ENCODE measurements at places on chromosomes 13 and 19.

DNA sequence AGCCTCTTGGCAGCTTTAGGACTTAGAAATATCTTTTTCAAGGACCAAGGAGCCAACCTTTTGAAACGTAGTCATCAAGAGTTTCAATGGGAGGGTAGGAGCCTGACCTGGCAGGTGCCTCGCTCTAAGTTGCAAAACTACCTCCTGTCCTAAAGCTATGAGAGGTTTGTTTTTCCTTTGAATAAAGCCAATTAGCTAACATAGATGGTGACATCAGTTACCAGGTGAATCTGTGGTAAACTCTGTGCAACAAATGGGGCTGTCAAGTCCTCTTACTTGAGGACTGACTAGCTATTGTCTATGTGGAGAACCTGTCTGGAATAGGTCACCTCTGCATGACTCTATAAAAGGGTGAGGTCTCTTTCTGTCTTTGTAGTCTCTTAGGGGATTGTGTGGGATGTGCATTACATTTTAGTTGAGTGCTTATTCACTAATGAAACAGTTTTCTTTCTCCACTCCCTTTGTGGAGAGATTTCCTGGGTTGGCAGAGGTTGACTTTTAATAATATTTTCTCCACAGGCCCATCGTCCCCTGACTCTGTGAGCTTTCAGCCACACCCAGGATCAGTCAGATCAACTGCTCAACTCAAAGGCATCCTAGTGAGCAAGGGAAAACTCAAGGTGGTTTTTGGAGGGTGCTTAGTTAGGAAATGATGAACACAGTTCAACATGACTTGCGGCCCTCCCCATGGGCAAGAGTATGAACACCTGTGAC is 9.9 kb downstream of the ARL11 start:
- no peak for DNase-seq

DNA sequence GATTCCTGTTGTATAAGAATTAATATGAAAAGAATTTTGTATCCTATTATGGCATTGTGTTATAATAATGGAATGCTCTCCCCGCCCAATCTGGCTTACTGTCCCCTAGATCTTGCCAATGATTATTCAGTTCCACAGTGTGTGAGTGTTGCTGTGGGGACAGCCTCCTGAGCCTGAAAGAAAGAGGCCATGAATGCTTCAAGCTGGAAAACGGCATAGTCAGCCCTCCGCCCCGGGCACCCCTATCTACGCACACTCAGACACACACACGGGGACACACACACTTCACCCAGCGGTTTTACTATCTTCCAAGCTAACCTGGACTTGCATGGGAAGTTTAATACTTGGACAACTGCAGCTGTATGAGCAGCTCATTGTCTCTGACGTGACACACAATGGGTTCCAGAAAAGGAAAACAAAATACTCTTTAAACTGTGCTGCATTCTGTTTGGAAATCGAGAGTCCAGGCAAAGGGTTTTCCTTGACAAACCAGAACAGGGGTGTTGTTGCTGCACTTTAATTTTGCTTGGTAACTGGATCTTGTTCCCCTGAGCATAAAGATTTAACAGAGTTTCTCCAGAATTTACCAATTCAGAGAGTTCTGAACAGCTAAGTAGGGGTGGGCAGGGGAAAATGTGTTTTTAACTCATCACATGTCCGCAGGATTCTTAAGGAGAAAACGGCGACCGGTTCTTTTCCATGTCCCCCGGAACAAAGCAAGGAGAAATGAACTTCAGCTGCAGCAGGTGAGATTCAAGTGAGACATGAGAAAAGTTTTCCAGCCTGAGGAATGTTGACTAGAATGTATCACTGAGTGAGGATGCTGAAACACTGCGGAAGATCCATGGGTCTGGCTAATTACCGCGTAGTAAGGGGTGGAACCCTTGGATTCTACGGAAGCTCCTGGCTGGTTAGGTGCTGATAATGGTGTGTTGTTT is 472.9 kb downstream of the FOXO1 start:
- no peak for DNase-seq

DNA sequence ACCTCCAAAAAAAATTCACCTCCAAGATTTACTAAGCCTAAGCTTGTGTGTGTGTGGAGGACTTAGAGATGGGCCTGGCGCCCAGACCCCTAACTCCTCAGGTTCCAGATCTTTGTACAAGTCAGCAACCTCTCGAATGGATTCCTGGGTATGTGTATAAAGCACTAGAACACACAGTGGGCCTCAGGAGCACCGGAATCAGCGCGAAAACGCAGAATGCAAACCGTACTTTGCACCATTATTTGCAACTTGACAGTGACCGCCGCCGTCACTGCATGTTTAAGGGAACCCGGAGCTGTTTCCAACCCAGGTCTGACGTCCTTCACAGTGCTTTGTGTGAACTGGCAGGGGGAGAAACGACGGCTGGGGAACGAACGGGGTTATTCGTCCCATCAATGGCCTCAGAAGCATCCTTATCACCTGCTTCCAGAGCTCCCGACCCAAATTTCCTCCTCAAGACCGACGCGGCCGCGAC is 688 bp downstream of the ZNF606 start:
- DNase-seq: peak; percentile 5

- DNase-seq: peak; percentile 33
These were observed 57.0 kb downstream of the NUFIP1 start for GRCh38 chr13:44932171-44932849.

GRCh38 chr13:39196965-39197646 is 158.8 kb downstream of the NHLRC3 start:
- no peak for DNase-seq

DNA sequence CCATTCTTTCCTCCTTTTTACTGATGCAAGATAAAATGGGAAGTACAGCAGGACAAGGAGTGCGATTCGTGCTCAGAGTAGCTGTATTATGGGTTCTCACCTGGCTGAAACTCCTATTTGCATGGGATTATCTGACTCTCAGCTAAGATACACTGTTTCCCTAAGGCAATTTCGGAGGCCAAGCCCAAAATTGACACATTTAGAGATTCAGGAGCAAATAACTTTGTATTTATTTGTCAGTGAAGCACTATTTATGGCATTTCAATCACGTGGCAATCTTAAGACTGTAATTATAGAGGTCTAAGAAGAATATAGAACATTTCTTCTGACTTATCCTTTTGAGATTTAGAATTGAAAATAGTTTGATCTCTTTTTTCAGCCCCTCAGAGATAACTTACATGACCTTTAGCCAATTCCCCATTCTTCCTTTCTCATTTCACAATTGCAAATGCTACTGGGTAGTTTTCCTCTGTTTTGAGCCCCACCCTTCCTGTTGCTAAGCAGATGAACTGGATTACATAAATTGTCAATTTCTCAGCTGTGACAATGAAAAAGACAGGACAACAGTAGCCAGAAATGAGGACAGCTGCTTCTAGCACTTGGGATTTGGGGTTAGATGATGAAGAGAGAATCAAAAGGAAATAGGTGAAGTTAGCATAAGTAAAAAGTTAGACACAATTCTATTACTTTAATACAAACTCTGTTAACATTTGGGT is 122.7 kb upstream of the FRY start:
- DNase-seq: peak; percentile 79

Data from suppressor macrophage treated with lipopolysaccharide for 4 hours (primary cell).